ENCODE measurements at places on chromosomes 1 and 21.
A peak's percentile ranks its signal among the peaks of the same experiment; 100 is the strongest.

- H3K27ac ChIP-seq = no peak overlapping the region
- H3K27me3 ChIP-seq = peaks cover 29% of the 10 kb centered on the region
- no peak overlapping the region for H3K4me3 ChIP-seq
- DNase-seq = no peak
- no peaks in the 10 kb centered on the region for H3K36me3 ChIP-seq
Measured at GRCh38 chr1:47725511-47725991, 271.6 kb downstream of the TRABD2B start.

DNA sequence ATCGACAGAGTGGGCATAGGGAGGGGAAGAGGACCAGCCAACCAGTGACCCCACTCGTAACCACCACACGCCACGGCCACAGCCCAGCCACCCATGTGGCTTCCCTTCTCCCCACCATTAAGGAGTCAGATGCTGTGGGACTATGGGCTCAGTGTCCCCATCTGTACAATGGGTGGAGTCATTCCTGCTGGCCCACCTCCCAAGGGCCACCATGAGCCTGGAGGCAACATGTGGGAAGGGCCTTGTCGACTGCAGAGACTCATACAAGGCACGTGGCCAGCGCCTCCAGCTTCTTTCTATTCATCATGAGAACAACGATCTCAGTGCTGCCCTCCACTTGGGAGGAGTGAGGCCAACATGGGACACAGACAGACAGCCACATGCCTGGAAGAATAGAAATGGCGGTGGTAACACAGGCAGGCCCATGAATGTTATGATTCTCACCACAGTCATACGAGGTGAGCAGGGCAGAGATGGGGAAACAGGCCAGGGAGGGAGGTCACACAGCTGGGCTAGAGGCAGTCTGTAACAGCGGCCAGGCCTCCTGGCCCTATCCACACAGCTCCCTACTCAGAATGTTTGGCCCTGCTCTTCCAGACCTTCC is 16.1 kb downstream of the LRP8 start:
- no peaks in the 10 kb centered on the region for H3K4me1 ChIP-seq
- no peak for DNase-seq
- H3K27me3 ChIP-seq = no peaks in the 10 kb centered on the region
- H3K4me3 ChIP-seq = no peak overlapping the region

- peak; percentile 95 for DNase-seq
- H3K27me3 ChIP-seq = no peaks in the 10 kb centered on the region
- H3K4me3 ChIP-seq = peak within 1 kb of the TSS; percentile 53
- H3K4me1 ChIP-seq = peaks cover 13% of the 10 kb centered on the region
- H3K36me3 ChIP-seq = no peaks in the 10 kb centered on the region
Measured at GRCh38 chr1:12617901-12618660, at the start of gene DHRS3. Gene DHRS3 (minus strand): TSS chr1:12618210. CDS start chr1:12617348, 862 bp downstream.

GRCh38 chr1:38991638-38992411 is 749 bp downstream of the AKIRIN1 start:
- H3K4me1 ChIP-seq = peaks cover 18% of the 10 kb centered on the region
- H3K36me3 ChIP-seq = peaks cover 42% of the 10 kb centered on the region
- H3K27me3 ChIP-seq = no peaks in the 10 kb centered on the region
- DNase-seq = no peak
- peak overlapping the region; percentile 99 for H3K4me3 ChIP-seq

GRCh38 chr1:168509875-168510791 is 33.7 kb downstream of the XCL2 start:
- H3K27ac ChIP-seq = no peak overlapping the region
- H3K4me1 ChIP-seq = peaks cover 16% of the 10 kb centered on the region
- no peaks in the 10 kb centered on the region for H3K27me3 ChIP-seq
- no peaks in the 10 kb centered on the region for H3K36me3 ChIP-seq
- H3K4me3 ChIP-seq = no peak overlapping the region

GRCh38 chr1:12309783-12310742 is 80.2 kb downstream of the VPS13D start:
- no peak overlapping the region for H3K4me3 ChIP-seq
- no peak overlapping the region for H3K27ac ChIP-seq
- no peaks in the 10 kb centered on the region for H3K4me1 ChIP-seq
- peaks cover 80% of the 10 kb centered on the region for H3K36me3 ChIP-seq

GRCh38 chr1:60483509-60483908 is 409.9 kb upstream of the C1orf87 start:
- DNase-seq = no peak
- H3K27me3 ChIP-seq = no peaks in the 10 kb centered on the region
- H3K27ac ChIP-seq = no peak overlapping the region
- no peaks in the 10 kb centered on the region for H3K4me1 ChIP-seq
- H3K4me3 ChIP-seq = no peak overlapping the region
- H3K36me3 ChIP-seq = no peaks in the 10 kb centered on the region

DNA sequence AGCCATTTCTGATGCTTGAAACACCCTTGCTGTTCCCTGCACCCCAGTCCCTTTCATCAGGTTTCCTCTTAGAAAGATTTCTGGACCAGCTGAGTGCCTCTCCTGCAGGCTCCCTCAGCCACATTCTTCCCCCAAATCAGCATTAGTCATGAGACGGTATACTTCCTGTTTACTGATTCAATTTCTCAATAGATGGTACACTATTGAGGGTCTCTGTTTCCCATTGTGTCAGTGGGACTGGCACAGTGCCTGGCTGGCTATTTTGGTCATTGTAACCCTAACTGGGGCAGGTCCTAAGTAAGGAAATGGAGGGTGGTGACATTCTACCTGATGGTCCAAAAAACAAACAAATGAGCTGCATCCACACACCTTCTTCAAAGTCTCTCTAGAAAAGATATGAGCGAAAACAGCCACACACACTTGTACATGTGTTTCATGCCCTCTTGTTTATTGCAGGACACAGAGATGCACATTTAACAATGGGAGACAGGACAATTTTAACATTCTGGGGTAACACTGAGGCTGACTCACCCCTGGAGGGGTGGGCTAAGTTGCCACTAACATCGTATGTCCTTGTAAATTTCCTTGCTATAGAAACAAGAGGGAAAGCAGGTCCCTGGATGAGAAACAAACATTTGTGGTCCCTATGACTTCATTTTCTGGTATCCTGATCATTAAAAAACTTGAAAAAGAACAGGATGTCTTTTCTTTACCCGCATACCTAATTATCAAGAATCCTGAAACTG is 77.5 kb downstream of the RRAGC start:
- no peak overlapping the region for H3K27ac ChIP-seq
- no peak overlapping the region for H3K4me3 ChIP-seq
- no peak for DNase-seq
- H3K4me1 ChIP-seq = no peaks in the 10 kb centered on the region
- peaks cover 34% of the 10 kb centered on the region for H3K27me3 ChIP-seq

DNA sequence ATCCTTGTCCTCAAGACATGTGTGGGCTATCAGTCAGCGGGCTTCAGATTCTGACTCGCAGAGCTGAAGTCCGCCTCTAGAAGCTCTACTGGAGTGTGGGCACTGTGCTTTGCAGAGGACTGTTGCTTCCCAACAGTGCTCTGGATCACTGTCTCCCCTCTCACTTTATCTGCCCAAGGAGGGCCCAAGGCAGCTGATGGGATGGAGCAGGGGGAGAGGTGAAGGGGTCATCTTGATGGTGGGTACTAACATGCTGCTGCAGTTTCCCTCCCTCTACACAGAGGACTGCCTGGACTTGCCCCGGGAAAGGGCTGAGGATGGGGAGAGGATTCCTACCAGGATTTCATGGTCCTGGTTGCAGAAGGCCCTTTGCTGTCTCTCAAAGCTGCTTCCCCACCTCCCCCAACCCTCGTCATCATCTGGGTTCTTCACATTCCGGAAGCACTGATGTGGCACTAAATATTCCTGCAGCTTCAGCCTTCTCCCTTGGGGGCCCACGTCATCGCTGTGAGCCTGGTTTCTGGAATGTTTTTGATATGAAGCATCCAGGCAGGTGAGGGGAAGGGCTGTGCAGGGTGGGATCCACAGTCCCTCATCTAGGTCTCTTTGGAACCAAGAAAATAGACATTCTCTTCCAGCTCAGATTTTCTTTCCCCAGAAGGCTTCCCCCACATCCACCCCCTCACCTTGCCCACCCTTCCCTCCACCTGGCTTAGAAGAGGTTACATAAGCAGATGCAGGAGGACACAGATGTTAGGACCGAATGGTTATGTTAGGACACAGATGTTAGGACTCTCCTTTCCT is 23.2 kb downstream of the NUAK2 start:
- H3K4me3 ChIP-seq = no peak overlapping the region
- DNase-seq = peak; percentile 96
- no peaks in the 10 kb centered on the region for H3K27me3 ChIP-seq
- H3K27ac ChIP-seq = peak overlapping the region; percentile 97

GRCh38 chr1:169339773-169340172 is 27.8 kb downstream of the NME7 start:
- no peaks in the 10 kb centered on the region for H3K27me3 ChIP-seq
- no peaks in the 10 kb centered on the region for H3K4me1 ChIP-seq
- no peak for DNase-seq
- no peak overlapping the region for H3K4me3 ChIP-seq
- H3K27ac ChIP-seq = no peak overlapping the region

- H3K27ac ChIP-seq = no peak overlapping the region
- H3K36me3 ChIP-seq = peaks cover 3% of the 10 kb centered on the region
- no peak overlapping the region for H3K4me3 ChIP-seq
- H3K4me1 ChIP-seq = no peaks in the 10 kb centered on the region
- DNase-seq = no peak
Measured at GRCh38 chr21:46664316-46664995, 29.0 kb downstream of the PRMT2 start.

GRCh38 chr21:39048064-39048463 is 135.2 kb downstream of the PSMG1 start:
- H3K27me3 ChIP-seq = no peaks in the 10 kb centered on the region
- H3K4me3 ChIP-seq = no peak overlapping the region
- peak; percentile 92 for DNase-seq
- H3K27ac ChIP-seq = peak overlapping the region; percentile 90
- no peaks in the 10 kb centered on the region for H3K36me3 ChIP-seq

DNA sequence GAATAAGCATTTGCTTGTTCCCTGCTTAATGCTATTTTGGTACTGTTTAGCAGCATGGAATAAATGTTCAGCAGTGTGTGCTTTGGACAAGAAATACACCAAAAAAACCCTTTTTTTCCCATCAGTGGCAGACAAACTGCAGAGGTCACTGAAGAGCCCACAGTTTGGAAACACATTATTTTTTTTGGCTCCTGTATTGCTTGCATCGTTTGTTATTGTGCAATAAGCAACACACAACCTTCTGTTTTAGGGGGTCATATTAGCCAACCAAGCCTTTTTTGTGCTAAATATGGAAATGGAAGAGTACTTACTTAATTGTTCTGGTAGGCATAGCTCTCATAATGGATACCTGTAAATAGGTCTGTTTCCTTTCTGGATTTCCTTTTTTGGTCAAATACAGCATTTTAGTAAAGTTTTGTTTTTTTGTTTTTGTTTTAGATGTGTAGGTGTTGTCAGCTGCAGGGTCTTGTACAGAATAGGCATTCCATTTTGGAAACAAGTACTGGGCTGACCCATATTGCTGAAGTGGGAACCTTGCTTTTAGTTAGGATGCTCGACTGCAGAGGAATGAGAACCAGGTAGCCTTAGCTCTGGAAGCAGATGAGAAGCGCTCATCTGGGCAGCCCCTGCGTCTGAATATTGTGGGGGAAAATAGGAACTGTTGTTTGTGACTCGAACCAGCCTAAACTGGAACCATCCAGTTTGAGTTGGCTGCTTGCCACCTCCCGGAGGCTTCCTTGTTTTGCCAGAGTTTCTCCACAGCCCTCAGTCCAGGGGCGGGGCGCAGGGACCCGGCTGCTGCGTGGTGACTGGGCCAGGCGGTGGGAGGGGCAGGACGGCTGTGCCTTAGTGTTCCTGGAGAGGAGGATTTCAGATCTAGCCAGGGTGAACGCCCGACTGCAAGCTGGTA is 38.4 kb downstream of the SPEN start:
- peaks cover 39% of the 10 kb centered on the region for H3K36me3 ChIP-seq
- no peaks in the 10 kb centered on the region for H3K27me3 ChIP-seq
- H3K4me1 ChIP-seq = peaks cover 30% of the 10 kb centered on the region
- peak overlapping the region; percentile 19 for H3K4me3 ChIP-seq
- H3K27ac ChIP-seq = peak overlapping the region; percentile 86
- DNase-seq = peak; percentile 92

- H3K4me3 ChIP-seq = no peak overlapping the region
- H3K36me3 ChIP-seq = no peaks in the 10 kb centered on the region
- no peaks in the 10 kb centered on the region for H3K27me3 ChIP-seq
- DNase-seq = no peak
Measured at GRCh38 chr1:190416239-190416638, 61.4 kb downstream of the BRINP3 start.

DNA sequence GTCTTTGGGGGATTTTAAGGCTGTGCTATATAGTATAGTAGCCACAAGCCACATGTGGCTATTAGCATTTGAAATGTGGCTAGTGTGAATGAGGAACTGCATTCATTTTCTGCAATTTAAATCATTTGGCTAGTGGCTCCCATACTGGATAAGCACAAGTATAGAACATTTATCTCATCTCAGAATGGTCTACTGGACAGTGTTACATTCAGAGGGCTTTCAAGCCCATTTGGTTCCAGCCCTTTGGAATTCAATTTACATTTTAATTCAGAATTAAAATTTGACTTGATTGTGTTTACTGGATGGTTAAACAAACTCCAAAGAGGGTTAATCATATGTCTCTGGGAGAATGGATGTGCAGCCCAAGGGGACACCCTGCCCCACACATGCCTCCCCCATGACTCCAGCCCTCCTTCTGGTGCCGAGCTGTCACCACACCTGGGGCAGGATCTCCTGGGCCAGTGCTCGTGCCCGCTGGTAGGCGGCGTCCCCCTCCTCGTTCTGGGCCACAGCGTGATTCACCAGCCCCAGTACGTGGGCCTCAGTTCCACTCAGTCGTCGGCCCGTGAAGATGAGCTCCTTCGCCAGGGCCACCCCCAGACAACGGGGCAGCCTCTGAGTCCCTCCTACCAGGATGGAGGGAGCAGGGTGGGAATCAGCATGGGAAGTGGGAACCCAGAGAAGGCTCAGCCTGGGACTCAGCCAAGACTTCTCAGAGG is 17.2 kb downstream of the ECHDC2 start:
- no peak for DNase-seq
- no peaks in the 10 kb centered on the region for H3K4me1 ChIP-seq

DNA sequence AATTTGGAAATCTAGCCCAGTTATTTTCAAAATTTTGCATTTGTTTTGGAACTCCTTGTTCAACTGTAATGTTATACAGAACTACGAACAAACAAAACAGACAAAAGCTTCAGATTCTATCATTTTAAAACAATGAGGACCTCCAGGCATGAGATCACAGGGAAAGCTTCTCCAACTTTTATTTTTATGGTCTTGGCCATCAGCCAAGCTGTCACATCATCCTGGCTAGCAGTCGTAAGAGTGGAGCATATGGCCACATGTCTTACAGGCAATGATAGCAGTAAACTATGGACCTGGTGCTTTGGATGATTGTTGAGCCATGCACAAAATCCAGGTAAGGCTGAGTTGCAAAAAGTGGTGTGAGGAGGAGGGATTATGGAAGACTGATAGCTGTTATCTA is 299.6 kb downstream of the LMX1A start:
- H3K4me3 ChIP-seq = no peak overlapping the region
- no peak overlapping the region for H3K27ac ChIP-seq
- no peaks in the 10 kb centered on the region for H3K36me3 ChIP-seq
- DNase-seq = no peak
- H3K27me3 ChIP-seq = no peaks in the 10 kb centered on the region
